ENCODE measurements at places on chromosomes 2 and 18. TPM values are rescaled to one million over a fixed set of nuclear protein-coding genes. Genes with fewer than 3 reads are reported as not detected.

The CCDC148 gene
- 3.8 TPM for total RNA-seq

The VPS54 gene
- 28.6 TPM for total RNA-seq

The RAD51AP2 gene
- total RNA-seq = 0.10 TPM

The GDF7 gene
- 0.15 TPM for total RNA-seq

The RTP5 gene
- not detected for total RNA-seq

The FAM124B gene
- total RNA-seq = 1.1 TPM

The CPO gene
- total RNA-seq = not detected

GRCh38 chr2:182302174-182302573 is 124.7 kb downstream of the PDE1A start:
- no peak for DNase-seq

DNA sequence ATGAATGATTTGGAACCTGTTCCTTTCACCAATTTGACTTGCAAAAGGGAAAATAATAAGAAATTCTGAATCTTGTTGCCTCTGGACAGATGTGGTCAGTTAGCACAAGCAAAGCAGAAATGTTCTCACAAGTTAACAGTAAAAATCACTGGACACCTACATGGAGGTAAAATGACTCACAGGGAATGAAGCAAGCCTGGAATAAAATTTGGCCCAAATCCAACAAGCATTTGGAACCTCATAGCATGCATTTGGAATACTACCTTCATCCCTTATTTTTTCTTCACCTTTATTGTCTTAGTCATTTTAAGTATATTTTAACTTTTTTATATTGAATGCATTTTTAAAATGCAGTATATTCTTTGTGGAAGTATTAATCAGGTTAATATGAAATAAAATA is 602.9 kb downstream of the ARHGAP15 start:
- no peak for DNase-seq

GRCh38 chr2:218993345-218994315 is at the start of gene CRYBA2:
TSS of gene CRYBA2 (minus strand) at chr2:218993422. CDS start at chr2:218993176, 246 bp downstream.
- no peak for DNase-seq

DNA sequence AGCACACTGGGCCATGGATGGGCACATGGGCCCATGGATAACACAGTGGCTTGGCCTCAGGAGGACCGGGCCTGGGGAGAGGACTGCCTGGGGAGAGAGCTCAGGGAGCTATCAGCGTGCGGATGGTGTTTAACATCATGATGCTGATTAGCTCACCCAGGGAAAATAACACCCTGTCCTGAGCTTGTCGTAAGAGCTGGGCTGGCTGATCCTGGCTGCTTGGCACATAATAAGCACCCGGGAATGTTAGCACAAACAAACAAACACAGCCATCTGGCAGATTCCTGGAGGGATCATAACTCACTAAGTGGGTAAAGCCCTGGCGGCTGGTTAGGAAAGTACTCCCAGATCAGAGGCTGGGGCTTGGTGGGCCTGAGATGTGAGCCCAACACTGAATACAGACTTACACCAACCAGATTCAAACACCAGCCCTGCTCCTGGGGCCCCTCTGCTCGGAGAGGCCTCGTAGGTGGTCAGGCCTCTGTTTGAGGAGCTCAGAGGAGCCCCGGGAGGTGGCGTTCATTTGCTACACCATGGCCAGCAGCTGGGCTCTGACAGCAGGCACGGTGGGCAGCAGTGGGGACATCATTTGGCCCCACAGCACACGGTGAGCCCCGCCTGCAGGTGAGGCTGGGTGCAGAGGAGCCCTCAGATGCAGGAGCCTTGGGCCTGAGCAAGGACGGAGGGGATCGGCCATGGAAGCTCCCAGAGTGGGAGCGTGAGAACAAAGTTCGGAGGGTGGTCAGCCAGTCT is 193.4 kb upstream of the HDAC4 start:
- peak; percentile 17 for DNase-seq

DNA sequence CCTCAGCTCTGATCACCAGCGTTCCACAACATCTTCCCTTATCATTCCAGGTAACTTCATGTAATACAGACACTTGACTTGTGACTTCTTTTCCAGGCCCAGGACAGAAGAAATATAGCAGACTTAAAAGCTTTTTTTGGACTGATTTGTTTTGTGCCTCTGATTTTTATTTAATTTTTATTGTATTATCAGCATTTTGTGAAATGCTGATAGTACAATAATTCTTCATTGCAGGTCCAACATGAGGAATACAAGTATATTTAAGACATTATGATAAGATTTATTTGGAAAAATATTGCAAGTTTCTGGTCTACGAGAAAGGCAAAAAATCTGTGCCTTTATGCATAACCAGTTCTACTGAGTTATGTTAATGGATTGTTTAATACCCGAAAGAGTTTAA is 94.5 kb upstream of the THUMPD2 start:
- no peak for DNase-seq

DNA sequence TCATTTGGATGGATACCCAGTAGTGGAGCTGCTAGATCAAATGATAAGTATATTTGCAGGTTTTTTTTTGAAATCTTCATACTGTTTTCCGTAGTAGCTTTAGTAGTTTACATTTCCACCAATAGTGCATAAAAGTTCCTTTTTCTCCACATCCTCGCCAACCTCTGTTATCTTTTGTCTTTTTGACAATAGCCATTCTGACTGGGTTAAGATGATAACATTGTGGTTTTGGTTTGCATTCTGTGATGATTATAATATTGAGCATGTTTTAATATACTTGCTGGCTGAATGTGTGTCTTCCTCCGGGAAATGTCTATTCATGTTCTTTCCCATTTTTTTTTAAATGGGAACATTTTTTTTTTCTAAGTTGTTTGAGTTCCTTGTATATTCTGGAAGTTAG is 260.0 kb downstream of the GULP1 start:
- no peak for DNase-seq

- no peak for DNase-seq
Observed at GRCh38 chr2:213678437-213679218, 394.4 kb downstream of the SPAG16 start.

DNA sequence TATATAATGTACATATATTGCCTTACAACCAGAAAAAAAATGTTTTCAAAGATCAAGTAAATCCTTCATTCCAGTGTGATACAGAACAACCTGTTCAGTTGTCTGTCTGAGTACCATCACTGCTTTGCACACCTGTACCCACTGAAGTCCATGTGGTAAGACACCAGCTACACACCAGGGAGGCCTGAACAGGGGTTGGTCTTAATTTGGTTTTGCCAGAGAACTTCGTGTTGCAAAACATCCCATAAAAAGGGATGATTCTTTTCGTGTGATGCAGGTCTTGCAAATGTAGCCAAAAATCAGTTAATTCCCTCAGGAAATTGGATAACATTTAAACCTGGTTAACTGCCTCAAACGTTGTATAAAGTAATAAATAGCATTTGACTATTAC is 73.7 kb upstream of the SLC1A4 start:
- no peak for DNase-seq

DNA sequence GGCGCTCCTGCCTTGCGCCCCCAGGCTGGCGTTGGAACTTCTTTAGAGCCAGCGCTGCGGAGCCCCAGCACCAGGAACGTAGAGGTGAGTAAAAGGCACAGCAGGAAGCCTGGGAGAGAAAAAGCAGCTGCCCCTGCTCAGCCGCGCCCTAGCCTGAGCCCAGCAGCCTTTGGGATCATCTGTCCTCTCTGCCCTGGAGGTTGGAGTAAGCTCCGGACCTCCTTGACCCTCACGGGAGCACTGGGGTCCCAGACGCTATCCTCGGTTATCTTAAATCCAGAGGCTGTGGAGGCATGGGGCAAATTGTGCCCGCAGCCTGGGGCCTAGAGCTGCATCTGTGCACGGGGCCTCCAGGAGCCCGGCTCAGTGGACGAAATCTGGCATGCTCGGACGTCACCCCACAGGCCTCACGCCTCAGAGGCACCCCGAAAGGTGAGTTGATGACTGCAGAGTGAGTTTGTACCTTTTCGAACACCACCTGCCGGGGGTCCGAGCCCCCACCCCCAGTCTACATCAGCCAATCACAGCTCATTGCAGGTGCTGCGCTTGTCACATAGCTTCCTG is 1.6 kb upstream of the SLC66A2 start:
- no peak for DNase-seq

DNA sequence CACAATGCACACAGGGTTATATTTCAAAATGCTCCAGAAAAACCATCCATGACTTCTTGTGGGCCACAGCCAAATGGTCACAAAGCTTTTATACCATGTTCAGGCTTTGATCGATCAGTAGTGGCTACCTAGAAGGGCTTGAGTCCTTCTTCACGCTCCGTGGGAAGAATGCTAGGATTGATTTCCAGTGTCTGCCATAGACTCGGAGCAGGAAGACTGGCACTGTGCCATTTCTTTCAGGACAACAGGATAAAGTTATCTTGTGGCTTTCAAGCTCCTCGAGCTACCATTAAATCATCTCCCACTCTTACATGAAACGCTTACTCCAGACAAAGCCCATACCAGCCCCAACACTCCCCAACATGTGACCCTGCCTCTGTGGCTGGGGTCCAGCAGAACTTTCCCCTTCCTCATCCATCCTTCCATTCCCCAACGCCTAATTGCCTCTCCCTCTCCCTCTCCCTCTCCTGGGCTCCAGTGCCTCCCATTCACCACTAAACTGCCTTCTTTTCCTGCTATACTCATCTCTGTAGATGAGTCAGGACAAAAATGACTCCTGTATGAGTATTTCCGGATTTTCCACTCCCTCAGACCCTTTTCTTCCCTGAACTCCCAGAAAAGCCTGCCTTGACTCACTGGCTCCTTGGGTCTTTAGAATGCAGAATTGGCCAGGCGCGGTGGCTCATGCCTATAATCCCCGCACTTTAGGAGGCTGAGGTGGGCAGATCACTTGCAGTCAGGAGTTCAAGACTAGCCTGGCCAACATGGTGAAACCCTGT is 40.9 kb downstream of the ADD2 start:
- no peak for DNase-seq

DNA sequence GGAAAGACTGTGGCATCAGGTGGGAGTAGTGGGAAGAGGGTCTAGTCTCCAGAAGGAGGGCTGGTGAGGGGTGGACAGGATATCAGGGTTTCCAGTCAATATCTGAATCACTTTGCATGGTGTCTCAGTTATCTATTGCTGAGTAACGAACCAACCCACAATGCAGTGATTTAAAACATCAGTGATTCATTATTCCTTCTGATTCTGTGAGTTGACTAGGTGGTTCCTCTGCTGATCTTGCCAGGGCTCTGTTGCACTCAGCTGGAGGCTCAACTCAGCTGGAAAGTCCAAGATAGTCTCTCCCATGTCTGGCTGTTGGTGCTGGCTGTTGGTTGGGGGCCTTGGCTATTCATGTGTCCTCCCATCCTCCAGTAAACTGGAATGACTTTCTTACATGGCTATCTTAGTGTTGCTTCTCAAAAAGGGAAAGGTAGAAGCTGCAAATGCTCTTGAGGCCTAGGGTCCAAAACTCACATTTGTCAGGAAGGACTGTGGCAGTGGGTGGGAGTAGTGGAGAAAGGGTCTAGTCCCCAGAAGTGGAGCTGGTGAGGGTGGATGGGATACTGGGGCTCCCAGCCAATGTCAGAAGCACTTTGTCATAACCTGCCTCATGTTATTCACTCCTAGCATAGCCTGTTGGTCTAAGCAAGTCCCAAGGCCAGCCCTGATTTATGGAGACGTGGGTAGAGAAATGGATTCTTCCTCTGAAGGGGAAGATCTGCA is 13.9 kb downstream of the IL1F10 start:
- DNase-seq = no peak

- DNase-seq = no peak
Observed at GRCh38 chr2:143357966-143358365, 228.7 kb downstream of the ARHGAP15 start.

DNA sequence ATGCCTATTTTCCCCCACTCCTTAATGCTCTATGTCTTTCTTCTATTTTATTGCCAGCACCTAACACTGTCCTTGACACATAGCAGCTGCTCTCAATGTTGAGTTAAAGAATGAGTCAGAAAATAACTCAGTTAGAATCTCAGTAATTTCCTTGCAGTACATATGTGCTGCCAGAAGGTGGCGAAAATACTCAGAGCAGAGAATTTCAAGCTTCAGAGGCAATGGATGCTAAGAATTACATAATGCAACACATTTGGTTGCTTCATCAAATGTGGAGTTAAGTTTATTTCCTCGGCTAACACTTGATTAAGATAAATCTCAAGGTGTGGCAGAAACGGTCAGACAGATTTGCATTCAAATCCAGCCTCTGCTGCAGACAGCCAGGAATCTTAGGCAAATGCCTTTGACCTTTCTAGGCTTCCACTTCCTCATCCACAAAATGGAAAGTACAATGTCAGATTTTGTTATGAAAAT is 105.6 kb downstream of the VSNL1 start:
- DNase-seq = peak; percentile 52

DNA sequence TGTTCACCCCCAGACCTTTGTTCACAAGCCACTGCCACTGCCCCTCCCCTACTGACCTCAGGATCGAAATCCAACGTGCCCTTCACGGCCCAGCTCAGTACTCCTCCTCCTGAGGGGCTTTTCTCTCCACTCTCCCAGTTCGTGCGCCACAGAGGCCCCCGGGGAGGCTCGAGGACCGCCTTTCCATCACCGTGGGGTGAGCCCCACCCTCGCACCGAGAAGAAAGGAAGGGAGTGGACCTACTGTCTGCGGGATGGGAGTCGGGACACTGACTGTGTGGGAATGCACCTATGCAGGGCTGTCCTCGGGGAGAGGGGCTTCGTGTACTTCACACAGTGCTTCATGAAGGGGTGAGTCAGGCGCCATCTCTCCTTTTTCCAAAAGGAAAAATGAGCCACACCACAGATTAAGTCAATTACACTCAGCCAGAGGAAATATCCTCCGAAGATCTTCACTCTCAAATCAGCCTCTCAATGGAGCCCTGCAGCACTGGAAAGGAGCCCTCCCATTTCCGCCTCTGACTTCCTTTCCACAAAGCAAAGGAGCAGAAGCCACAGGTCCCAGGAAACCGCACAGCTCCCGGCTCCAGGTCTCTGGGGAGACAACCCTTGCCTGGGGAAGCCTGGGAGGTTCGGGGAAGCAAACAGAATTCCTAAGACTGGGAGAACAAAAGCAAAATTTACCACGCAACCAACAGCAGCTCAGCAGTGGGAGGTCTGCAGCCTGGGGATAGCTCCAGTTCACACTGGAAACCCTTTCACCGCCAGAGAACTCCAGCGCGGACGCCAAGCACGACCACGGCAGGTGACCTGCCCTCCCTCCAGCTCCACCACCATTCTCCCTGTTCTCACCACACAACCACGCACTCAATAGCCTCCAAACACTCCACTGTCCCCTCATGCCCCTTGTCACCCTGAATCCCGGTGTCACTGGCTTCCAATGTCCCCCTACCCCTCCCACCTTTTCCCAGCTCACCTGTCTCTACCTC is 21.6 kb downstream of the ADCY3 start:
- DNase-seq = no peak

GRCh38 chr2:35415282-35415681 is 940.3 kb upstream of the CRIM1 start:
- DNase-seq = no peak

Measured in ovary (tissue), 10 donors.